ENCODE measurements at places on chromosomes 2 and 18.

DNA sequence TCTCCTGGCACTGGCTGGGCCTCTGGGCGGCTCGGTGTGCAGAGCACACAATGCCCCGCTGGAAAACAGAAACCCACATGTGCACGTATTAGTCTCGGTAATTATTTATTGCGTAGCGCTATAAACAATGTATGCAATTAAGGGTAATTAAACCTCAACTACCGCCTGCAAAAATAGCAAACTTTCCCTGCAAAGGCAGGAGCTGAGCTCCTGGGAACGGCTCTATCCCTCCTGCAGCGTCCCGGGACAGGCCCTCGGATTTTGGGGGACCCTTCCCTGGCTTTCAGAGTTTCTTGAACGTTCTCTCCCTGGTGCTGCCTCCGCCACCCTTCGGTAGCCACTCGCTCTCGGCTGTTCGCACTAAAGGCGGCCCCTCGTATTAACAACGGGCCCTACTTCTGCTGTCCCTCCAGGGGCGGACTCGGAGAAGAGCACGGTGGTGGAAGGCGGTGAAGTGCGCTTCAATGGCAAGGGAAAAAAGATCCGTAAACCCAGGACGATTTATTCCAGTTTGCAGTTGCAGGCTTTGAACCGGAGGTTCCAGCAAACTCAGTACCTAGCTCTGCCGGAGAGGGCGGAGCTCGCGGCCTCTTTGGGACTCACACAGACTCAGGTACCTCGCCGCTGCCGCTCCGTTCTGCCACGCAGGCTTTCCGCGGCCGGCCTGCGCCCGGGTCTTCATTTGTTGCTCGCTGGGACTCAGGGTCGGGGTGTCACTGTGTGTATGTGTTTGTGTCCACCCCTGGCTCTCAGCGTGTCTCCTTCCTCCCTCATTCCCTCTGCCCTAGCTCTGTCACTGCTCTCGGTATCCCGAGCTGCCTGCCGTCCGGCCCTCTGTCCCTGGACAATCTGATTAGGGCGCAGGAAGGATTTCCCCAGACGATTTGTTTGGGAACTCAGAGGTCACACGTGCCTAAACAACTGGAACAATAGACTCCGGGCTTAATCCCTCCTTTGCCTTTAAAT is 1.2 kb downstream of the DLX1 start:
- peak; percentile 52 for DNase-seq

DNA sequence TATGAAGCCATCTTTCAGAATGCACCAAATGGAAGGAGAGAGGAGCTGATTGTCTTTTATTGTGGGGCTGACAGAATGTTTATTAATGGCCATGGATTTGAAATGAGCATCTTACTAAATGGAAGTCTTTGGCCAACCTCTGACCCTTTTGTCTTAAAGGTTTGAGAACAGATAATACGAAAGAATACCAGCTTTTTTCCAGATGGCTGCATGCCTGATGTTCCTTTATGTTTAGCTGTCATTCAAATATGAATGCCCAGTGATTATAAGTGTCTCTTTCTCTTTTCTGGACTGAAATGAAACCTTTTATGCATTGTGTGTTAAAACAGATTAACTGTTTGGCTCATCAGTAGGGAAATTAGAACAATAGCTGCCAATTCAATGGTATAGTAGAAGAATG is 46.0 kb downstream of the PARD3B start:
- DNase-seq = no peak

GRCh38 chr2:216044883-216045486 is 31.6 kb upstream of the MREG start:
- DNase-seq = no peak

DNA sequence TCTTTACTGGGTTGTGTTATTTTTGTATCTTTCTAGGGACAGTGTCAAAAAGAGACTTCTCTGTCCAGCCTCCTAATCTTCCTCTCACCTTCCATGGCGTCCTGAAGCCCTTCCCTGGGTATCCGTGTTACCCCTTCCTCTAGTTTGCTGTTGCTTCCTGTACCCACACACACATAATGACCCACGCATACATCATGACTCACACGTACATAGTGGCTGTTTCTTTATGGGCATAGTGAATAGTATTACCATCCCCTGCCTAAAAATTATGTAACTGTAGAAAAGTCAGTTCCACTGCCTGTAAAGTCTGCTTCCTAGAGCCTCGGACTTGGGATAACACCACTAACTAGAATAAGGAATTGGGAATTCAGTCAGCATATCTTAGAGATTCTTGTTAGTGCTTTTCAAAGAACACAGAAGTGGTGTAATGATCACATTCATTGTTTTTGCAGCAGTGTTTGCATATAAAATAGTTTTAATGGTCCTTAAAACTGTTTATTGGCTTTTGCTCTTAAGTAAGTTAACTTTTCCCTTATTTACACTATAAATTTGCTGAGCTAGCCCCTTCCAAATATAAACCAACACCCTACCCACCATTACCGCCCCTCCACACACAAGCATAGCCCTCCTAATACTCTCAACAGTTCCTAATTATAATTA is 308.4 kb upstream of the RAB12 start:
- no peak for DNase-seq

DNA sequence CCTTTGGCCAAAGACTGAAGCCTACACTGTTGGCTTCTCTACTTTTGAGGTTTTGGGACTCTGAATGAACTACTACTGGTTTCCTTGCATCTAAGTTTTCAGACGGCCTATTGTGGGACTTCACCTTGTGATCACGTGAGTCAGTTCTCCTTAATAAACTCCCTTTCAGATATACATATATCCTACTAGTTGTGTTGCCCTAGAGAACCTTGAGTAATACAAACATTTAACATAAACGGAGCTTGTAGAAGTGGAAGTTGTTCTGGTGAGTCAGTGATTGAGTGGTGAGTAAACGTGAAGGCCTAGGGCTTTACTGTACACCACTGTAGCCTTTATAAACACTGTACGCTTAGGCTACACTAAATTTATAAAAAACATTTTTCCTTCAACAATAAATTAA is 107.2 kb upstream of the CDH2 start:
- no peak for DNase-seq

Data from activated CD4-positive, alpha-beta T cell treated with anti-CD3 and anti-CD28 coated beads, Interleukin-2, amount 50 U/mL, for 1 hour (primary cell).